ENCODE measurements at places on chromosomes 3 and 15.

GRCh38 chr15:70060993-70061305 is 36.8 kb downstream of the TLE3 start:
- DNase-seq, result no peak

GRCh38 chr3:173745952-173746682 is 348.6 kb downstream of the NLGN1 start:
- no peak for DNase-seq

DNA sequence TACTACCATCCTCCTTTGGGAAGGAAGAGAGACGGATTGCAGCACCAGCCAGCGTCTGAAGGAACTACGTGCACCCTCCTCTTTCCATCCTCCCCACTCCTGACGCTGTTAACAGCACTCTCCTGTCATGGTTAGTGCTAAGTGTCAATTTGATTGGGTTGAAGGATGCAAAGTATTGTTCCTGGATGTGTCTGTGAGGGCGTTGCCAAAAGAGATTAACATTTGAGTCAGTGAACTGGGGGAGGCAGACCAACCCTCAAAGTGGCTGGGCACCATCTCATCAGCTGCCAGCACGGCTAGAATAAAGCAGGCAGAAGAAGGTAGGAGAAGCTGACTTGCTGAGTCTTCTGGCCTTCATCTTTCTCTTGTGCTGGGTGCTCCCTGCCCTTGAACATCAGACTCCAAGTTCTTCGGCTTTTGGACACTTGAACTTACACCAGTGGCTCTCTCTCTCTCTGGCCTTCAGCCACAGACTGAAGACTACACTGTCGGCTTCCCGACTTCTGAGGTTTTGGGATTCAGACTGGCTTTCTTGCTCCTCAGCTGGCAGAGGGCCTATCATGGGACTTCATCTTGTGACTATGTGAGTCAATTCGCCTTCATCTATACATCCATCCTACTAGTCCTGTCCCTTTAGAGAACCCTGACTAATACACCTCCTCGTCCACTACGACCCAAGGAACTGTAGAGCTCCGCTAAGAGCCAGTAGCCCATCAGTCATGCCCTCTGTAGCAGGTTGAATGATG is 128.2 kb upstream of the HES1 start:
- no peak for DNase-seq

DNA sequence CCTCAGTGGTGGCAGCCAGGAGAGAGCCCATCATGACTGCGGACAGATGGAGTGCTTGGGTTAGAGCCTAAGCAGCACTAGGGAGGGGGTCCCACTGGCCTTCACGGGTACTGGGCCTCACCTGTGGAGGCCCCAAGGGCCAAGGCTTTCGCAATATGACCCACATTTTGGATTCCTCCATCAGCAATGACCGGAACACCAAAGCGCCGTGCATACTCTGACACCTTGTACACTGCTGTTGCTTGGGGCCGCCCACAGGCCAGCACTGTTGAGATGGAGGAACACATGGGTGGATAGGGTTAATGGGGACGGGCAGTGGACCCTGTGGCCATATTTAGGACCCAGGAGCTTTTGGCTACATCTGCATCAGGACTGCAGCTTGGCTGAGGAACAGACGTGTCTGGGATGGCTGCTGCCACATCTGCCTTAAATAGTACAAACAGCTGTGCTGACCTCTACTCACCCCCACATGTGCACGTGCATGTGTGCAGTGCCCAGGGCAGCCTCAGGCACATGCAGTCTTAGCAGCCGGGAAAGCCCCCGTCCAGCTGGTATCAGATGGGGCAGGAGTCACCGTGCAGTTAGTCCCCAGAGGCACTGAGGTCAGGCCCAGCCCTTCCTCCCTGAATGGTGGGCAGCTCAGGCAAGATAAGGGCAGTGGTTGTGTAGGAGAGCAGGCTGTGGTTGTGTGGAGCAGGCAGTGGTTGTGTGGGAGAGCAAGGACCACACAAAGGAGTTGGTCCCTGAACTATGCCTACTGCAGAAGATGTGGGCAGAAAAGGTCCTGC is 3.3 kb downstream of the NDUFAF3 start:
- DNase-seq, result no peak

DNA sequence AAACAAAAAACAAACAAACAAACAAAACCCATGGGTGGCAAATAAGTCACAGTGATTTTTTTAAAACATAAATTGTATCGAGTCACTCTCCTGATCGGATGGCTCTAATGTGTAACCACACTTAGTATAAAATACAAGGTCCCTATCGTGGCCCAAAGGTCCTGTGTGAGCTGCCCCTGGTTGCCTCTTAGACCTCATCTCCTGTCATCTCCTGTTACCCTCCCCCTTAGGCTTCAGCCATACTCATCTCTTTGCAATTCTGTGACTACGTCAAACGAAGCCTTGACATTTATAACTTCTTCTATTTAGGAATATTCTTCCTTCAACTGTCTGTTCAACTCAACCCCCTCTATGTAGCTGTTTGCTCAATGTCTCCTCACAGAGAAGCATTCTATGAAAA is 43.9 kb upstream of the TTBK2 start:
- no peak for DNase-seq

GRCh38 chr15:55969582-55969981 is 23.8 kb downstream of the NEDD4 start:
- no peak for DNase-seq

- DNase-seq, result no peak
Measured at GRCh38 chr3:64240396-64240795, 15.1 kb upstream of the PRICKLE2 start.

- no peak for DNase-seq
Measured at GRCh38 chr3:181464033-181464694, 247.6 kb upstream of the SOX2 start.

DNA sequence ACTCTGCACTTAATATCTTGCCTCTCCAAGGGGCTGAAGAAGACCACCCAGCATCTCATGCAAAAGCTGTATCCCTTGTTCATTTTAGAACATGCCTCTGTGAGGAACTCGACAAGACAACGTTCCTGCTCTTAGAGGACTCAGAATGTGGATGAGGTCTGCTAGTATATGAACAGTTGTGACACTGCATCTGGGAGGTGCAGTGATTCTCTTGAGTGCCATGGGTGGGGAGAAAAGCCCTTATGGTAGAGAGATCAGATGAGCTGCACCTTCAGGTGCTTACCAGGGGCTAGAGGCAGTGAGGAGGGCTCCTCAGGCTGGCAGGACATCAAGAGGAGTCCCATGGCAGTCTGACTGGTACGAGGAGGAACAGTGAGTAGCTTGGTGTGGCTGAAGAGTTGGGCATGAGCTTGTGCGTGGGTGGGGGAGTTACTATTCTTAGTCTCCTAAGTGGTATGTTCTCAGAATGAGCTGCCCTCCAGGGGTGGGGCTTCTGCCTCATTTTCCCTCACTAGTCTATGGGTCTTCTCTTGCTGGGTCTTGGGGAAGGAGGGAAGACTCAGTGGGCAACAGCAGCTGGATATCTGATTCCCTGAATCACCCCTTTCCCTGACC is 56.7 kb upstream of the ATP2B2 start:
- DNase-seq, result no peak

DNA sequence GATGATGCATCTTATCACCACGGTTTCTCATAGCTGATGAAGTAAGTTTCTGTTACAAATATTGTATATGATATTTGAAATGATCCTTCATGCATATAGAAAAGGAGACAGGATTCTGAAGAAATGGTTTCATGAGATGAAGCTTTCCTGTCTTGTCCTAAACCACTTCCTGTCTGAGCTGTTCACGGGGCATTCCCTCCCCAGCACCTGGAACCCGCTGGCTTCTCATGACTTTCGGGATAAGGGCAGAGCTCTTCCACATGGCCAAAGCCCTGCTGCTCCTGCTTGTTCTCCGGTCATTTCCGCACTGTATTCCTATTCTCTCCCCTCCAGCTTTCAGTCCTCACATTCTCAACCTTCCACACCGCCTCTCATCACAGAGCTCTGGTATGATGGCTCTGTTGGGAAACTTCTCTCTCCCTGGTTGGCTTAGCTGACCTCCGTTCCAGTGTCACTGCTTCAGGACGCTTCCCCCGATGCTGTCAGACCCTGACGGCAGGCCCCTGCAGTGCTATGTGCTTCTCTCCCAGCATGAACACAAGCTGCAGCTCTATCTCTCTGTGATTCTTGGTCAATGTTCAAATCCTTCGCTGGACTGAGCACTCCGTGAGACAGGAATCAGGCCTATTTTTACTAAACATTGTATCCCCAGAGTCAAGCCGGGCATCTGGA is 86.9 kb upstream of the HERC1 start:
- no peak for DNase-seq

DNA sequence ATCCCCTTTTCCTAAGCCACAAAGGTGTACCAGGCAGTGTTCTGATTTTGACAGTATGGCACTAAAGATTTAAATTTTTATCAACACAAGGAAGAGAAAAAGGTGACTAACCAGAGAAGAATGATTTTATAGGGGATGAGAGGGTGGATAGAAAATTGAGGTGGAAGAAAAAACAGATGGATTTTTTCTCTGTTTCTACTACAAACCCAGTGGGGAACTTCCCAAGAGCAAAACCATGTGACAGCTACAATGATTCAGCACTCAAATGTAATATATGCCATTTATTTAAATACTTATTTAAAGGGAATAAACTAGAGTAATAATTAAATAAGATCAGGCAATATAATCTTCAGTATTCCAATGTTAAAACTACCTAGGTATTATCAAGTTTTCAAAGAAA is 11.1 kb downstream of the DCUN1D1 start:
- DNase-seq, result no peak

DNA sequence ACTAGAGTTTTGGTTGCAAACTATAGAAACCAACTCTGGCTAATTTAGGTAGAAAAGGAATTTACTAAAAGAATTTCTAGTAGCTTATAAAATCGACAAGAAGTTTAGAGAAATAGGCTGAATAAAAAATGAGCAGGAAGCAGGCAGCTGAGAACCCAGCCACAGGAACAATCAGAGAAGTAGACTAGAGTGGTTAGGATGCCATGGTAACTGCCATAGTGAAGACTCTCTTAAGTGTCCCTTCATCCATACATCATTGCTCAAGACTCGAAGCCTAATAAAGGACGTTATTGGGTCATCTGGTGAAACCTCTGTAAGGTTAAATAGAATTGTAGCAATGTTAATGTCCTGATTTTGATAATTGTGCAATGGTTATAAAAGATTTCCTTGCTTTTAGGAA is 13.8 kb downstream of the AVEN start:
- DNase-seq, result no peak

DNA sequence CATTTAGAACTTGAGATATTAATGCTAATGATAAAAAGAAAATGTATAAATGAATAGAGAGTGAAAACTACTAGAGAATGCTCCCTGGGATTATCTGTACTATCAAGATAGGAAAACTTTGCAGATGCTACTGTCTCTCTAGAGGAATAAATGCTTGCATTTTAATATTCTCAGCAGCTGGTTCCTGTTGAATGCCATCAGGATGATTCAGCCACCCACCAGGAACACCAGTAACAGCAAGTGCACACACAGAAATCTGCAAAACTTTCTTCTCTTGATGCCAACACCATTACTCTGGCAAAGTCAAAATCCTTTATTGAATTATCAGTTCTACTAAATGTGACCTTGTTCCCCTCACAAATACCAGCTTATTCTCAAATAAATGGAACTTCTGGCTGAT is 148.4 kb downstream of the TIGIT start:
- no peak for DNase-seq

- no peak for DNase-seq
Measured at GRCh38 chr15:66433726-66434125, 47.0 kb downstream of the MAP2K1 start.

- DNase-seq, result no peak
Measured at GRCh38 chr3:53258600-53259426, 3.0 kb upstream of the TKT start.

GRCh38 chr3:101141135-101141534 is 147.9 kb upstream of the ABI3BP start:
- no peak for DNase-seq

- DNase-seq, result no peak
Measured at GRCh38 chr15:41647262-41647661, 12.9 kb upstream of the MGA start.

DNA sequence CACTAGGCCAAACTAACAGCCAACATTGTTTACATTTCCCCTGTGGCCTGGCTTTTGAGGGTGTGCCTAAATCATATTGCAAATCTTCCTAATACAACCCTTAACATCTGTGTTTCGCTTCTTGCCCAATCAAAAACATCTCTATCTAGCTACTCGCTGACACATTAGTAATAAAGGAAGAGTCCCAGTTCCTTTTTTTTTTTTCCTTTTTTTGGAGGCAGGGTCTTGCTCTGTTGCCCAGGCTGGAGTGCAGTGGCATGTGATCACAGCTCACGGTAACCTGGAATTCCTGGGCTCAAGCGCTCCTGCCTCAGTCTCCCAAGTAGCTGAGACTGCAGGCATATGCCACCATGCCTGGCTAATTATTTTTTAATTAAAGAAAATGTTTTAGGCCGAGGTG is 2.1 kb upstream of the SRPRB start:
- DNase-seq, result no peak

DNA sequence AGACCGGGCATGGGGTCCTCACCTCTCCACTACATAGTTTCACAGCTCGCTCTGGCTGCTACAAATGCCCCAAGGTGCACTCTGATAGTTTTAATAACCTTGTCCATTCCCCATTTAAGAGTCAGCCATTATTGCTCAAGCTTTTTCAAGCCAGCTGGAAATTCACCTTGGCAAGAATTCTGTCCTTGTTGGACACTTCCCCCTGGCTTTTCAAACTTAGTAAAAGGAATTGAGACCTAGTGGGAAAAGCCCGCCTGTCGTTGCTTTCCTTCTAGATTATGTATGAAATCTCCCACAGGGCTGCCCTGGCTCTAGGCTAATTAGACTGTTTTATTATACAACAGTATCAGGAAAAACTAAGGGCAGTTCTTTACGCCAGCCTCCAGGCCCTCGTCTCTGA is 293.7 kb upstream of the GADL1 start:
- no peak for DNase-seq

DNA sequence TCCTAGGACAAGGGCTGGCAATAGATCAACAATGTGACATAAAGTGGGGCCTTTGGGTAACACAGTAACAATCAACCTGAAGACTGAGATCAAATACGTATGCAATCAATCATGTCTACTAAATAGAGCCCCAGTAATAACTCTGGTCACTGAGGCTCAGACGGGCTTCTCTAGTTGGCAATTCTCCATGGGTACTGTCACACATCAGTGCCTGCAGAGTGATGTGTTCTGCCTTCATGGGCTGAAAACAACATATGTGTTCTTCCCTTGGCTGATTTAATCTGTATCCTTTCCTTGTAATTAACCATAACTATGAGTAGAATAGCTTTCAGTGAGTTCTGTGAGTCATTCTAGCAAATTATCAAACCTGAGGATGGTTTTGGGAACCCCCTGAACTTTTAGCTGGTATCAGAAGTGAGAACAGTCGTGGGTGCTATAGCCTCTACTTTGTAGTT is 113.6 kb downstream of the TMCO5A start:
- DNase-seq, result no peak

DNA sequence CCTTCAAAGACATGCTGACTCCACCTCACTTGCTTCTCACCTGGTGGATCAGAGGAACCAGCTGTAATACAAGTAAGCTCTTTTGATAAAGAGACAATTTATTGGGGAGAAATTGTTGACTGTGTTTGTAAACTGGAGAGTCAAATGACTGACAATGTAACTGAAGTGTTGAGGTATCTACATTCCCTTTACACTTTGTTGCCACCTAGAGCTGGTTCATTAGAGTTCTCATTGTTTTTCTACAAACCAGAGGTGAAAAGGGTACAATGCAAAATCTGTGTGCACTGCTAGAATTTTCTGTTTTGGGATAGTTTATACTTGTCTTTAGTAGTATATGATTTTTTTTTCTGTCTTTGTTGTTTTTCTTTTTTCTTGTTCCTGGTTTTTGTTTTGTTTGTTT is 8.7 kb upstream of the LRRC58 start:
- no peak for DNase-seq

- no peak for DNase-seq
Measured at GRCh38 chr15:87671289-87671688, 585.2 kb downstream of the NTRK3 start.

Data from CD4-positive, alpha-beta T cell treated with Interleukin-15 for 4 hours (primary cell).